ENCODE measurements at places on chromosomes 7 and 10. TPM values are rescaled to one million over a fixed set of nuclear protein-coding genes. Genes with fewer than 3 reads are reported as not detected.

Gene GRM8
- not detected for total RNA-seq

- no peak for DNase-seq
Observed at GRCh38 chr7:40419806-40420205, 285.0 kb downstream of the SUGCT start.

Gene MRLN
- total RNA-seq: not detected

Gene CDNF
- total RNA-seq: 0.98 TPM

DNA sequence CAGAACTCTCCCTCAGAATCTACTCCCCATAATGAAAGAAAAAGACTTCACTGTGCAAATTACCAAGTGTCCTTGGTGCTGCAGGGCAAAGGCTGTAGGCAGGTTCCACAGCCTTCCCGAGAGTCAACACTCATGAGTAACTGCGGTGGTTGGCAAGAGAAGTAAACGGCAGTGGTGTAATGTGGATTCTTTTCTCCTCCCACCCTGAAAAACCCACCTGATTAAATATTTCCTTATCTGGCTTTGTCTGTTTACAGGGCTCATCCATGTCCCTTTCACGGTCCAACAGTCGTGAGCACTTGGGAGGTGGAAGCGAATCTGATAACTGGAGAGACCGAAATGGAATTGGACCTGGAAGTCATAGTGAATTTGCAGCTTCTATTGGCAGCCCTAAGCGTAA is 300.9 kb downstream of the BICC1 start:
- DNase-seq: no peak

GRCh38 chr10:118107541-118107940 is 60.8 kb upstream of the RAB11FIP2 start:
- no peak for DNase-seq

DNA sequence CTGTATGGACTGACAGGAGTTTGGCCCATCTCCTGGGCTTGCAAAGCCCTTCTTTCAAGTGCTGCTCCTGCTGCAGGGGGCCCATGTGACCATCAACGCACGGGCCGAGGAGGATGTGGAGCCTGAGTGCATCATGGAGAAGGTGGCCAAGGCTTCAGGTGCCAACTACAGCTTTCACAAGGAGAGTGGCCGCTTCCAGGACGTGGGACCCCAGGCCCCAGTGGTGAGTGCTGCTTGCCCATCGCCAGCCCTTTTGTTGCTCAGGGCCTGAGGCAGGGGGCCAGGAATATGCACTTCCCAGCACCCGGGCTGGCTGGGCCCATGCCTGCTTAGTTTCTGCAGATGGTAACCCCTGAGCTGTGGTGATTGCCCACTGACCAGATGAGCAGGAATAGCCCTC is 8.7 kb downstream of the PGAM2 start:
- peak; percentile 12 for DNase-seq

DNA sequence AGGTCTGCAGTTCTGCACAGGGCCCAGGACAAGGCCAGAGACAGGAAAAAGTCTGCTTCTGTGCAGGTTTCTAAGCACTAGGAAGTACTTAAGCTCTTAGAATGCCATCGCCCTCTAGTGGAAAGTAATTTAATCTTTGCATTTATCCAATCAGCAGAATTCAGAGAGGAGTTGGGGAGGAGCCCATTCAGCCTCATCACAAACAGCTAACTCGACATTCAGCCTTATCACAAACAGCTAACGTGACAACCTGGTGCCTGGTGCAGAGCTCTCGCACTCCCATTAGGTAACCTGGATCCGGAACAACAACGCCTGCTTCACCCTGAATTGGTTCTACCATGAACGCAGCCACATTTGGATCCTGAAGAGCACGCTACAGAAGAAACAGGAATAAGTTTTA is 15.2 kb downstream of the OAT start:
- DNase-seq: no peak

All from activated B cell treated with CpG ODN at 0.5 μM for 24 hours (primary cell).